Naive B cell (primary cell): ENCODE measurements at places on chromosomes 2 and 18.

- no peak for DNase-seq
Measured at GRCh38 chr18:1015777-1016176, 111.1 kb downstream of the ADCYAP1 start.

DNA sequence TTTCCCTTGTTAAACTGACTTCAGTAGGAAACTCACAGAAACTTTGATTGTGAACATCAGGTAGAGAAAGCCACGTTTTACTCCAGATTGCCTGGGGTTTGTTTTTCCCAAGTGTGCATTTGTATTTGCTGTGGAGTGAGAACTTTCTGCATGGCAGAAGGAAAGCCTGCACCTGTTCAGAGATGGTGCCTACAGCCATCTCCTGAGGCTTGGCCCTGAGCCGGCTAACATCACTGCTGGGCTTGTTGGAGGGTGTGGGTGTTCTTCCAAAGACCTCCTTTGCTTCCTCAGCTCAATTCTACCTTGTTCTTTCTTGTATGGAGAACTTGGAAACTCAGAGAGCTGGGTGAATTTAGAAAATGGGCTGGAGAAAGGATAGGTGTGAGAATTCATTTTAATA is 16.1 kb downstream of the KCNS3 start:
- DNase-seq = no peak

GRCh38 chr2:143686585-143687164 is 557.5 kb downstream of the ARHGAP15 start:
- peak; percentile 3 for DNase-seq

DNA sequence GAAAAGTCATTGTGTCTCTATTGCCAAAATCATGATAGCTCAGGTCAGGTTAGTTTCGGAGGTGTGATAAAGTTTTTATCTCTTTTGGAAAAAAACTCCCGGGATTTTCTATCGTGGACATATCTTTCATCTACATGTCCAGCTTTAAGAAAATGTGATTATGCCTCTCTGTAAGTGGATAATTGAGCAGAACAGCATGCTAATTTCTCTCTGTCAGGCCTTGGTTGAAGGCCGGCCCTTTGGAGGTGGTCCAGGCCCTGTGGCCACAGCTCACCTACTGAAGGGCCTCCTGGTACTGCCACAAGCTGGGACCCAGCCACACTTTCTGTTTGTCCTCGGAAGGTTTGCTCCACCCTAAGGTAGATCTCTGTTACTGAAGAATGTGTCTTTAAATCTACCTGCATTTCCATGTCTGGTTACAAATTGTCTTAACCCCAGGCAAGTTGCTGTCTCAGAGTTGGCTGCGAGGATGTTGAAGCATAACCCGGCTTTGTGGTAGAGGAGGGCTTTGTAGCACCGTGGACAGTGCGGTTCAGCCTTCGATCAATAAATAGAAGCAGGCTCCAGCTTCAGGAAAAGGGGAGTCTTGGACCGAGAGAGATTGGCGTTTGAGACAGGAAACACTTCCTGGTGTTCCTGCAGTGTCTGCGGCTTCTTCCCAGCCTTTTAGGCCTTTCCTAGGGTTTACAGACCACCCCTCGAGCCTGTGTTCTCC is 25.5 kb downstream of the TCF7L1 start:
- DNase-seq = no peak

DNA sequence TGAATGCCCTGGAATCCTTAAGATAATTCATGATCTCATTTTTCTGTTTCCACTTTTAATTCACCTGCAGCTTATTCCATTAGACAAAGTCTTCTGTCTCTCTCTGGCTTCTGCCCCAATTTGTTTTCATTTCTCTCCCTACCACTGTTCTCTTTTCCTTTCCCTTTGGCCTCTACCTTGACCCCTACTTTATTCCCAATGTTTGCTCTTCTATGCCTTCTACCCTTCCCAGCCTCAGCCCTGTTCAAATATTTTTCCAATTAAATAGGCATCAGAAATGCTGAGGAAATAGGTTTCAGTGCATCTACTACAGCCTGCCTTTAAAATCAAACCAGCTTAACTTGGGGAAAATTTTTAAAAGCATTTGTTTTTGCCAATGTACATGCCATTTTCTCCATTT is 443.7 kb upstream of the CWC22 start:
- DNase-seq = no peak

DNA sequence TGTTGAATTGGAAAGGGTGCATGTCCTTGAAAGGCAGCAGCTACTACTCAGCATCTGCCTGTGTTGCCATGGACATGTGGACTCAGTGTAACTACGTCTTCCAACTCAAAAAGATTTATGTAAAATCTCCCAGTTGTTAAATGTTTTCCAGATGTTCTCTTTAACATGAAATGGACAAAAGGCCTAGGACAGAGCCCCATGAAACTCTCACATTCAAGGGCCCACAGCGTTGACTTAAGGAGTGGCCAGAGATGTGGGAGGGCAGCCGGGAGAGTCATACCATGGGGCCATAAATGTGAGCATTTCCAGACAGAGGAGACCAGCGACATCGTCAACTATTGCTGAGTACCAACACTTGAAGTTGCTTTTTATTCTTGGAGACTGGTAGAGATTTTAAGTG is 9.9 kb downstream of the SLC3A1 start:
- no peak for DNase-seq

GRCh38 chr2:85769236-85769982 is 15.6 kb downstream of the ATOH8 start:
- DNase-seq = no peak

GRCh38 chr2:129016972-129017371 is 698.3 kb upstream of the HS6ST1 start:
- DNase-seq = no peak

GRCh38 chr18:40907842-40908241 is 1047.2 kb upstream of the PIK3C3 start:
- no peak for DNase-seq

GRCh38 chr2:51011693-51012092 is 20.2 kb downstream of the NRXN1 start:
- no peak for DNase-seq

- DNase-seq = no peak
Measured at GRCh38 chr2:20351555-20352229, 1.0 kb upstream of the PUM2 start.

DNA sequence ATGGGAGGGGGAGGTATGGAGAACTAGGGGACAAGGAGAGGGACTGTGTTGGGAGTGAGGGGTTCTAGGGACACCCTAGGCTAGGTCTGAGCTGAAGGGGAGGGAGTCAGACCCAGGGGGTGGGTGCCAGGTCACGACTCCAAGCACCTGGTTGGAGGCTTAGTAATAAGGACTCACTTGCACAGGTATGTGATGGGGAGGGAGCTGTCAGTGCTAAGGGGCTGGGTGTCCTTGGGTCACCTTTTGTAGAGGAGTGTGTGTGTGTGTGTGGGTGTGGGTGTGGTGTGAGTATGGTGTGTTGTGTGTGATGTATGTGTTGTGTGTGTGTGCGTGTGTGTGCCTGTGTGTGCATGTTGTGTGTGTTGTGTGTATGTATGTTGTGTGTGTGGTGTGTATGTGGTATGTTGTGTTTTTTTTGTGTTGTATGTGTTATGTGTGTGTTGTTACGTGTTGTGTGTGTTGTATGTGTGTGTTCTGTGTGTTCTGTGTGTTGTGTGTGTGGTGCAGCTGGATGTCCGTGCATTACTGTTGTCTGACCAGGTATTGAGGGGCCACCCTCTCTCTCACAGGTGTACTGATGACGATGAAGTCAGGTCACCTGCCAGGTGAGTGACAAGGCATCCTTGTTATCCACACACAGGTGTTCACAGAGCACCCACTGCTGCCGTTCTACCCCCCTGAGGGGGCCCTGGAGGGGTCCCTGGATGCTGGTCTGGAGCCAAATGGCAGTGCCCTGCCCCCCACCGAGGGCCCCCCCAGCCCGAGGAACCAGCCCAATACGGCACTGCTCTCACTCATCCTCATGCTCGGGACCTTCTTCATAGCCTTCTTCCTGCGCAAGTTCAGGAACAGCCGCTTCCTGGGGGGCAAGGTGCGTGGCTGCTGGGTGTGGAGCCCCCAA is 9.8 kb downstream of the SLC4A3 start:
- no peak for DNase-seq

GRCh38 chr2:201983174-201983573 is 50.5 kb upstream of the FZD7 start:
- no peak for DNase-seq

DNA sequence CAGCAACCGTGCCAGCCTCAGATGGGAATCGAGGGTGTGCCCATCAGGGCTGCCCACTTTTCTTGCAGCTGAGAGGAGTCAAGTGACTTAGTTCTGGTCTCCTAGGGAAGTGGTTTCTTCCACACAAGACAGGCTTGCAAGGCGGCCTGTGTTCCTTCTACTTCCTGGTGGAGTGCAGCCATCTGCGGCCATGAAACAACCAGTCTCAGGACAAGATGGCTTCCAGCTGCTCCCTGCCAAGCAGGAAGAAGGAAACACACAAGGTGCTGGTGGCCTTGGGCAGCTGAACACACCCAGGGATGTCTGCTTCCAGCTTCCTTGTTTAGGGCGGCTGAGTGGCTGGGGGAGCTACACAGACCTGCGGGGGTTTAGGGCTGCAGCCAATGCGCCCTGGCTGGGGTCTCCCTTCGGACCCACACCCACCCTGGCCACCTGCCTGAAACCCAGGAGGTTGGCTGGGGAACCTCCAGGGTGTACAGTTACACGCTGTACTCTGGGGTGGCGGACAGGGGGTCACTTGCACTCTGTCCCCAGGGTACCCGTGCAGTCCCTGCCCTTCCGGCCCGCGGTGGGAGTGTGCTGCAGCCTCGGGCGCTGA is 34.7 kb downstream of the PTPN18 start:
- DNase-seq = no peak

- DNase-seq = no peak
Measured at GRCh38 chr18:57841568-57841967, 38.5 kb upstream of the ATP8B1 start.

DNA sequence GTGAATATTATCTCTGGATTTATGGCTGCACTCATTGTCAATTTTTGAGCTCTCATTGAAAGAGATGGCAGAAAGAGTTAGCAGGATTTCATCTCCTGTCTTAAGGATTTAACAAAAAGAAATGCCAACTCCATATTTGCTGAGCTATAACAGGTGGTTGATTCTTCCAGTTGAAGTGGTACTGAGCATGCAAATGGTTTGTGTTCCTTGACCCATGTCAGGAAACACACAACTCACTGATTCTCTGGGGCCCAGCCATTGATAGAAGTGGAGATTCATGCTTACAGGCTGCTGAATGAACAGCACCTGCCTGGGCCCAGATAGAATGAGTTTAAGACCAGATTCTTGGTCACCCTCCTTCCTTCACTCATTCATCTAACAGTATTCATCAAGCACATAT is 128.8 kb downstream of the CERS6 start:
- DNase-seq = no peak

DNA sequence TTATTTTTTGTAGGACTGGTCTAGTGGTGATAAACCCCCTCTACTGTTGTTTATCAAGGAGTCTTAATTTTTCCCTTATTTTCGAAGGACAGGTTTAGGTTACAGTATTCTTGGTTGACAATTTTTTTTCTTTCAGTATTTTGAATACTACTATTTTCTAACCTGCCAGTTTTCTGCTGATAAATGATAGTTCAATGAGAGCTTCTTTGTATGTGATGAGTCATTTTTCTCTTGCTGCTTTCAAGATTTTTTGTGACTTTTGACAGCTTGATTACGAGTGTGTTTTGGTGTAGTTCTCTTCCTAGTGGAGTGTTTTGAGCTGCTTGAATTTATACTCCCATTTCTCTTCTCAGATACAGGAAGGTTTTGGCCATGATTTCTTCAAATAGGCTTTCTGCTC is 77.5 kb downstream of the ACSL3 start:
- no peak for DNase-seq

- DNase-seq = no peak
Measured at GRCh38 chr18:23451491-23451890, 1.6 kb upstream of the RIOK3 start.

DNA sequence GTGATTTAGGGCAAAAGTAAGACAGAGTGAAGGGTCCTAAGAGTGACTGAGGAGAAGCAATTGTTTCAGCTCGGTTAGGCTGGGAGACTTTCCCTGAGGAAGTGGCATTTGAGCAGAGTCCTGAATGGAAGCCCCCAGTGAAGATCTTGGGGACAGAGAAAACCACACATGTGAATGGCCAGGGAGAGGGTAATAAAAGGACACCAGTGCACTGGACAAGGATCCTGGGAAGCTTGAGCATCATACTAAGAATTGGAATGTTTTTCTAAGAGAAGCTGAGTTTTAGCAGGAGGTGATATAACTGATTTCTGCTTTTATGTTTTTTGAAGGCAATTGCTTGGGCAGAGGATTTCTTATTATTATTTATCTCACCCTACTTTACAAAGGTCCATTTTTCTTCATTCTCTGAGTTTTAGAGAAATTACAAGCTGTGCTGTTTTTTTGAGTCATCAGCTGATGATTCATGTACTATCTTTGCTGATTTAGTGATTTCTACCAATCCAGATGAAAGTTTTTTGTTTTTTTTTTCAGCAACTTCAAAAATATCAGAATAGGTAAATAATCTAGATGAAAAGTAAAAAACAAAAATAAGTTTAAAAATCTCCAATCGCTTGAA is 43.5 kb downstream of the MFSD6 start:
- DNase-seq = no peak

- no peak for DNase-seq
Measured at GRCh38 chr2:235896061-235896460, 272.1 kb downstream of the GBX2 start.

DNA sequence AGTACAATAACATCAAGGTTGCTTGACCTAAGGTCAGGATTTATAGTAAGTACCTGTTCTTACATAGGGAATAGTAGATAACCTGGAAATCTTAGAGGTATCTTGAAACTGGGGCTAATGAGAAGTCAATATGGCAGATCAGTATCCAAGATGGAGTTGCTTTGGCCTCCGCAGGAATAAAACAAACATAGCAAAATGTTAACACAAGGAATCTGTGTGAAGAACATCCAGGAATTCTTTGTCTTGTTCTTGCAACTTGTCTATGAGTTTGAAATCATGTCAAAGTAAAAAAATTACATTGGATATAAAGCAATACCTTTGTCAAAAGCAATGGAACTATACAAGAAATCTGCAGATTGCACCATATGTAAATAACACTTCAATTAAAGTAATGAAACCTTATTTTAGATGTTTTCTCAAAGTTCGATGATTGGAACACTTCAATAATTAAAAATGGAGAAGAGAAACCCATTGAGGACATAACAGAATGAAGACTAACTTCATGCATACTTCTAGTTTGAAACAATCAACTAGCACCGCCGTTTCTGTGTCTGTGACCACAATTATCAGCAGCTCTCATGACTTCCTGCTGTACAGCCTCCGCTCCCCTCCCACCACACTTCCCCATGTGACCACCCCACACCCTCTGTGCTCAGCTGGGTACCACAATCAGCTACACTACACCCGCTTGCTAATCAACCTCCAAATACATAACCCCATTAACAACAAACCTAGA is 27.6 kb downstream of the C2orf76 start:
- DNase-seq = peak; percentile 76

- no peak for DNase-seq
Measured at GRCh38 chr2:173452416-173452815, 97.7 kb downstream of the CDCA7 start.

DNA sequence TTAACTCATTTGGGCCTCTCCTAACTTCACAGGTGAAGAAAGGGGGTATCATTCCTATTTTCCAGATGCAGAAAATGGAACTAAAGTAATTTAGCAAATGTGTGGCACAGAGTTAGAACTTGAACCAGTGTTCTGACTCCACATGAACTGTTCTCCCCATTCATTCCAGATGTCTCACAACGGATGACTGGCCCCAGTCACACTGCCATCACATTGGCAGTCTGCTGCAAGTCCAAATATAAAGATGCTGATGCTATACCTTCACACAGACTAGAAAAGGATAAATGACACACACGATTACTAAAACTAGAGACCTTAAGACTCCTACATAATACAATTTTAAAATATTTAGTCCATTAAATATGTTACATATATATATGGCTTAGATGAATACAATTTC is 195.7 kb downstream of the NBAS start:
- no peak for DNase-seq
